ENCODE measurements at places on chromosomes 3 and 15. TPM values are rescaled to one million over a fixed set of nuclear protein-coding genes. Genes with fewer than 3 reads are reported as not detected.
A peak's percentile ranks its signal among the peaks of the same experiment; 100 is the strongest.

Gene GATA2
- not detected for total RNA-seq

Gene GALNT15
- not detected for total RNA-seq

- no peak for DNase-seq
Observed at GRCh38 chr3:161859865-161860450, 363.4 kb downstream of the OTOL1 start.

GRCh38 chr3:119343719-119344118, 49.5 kb downstream of the ARHGAP31 start:
- DNase-seq = no peak

GRCh38 chr3:141448606-141449220, 38.1 kb upstream of the RASA2 start:
- DNase-seq = no peak

DNA sequence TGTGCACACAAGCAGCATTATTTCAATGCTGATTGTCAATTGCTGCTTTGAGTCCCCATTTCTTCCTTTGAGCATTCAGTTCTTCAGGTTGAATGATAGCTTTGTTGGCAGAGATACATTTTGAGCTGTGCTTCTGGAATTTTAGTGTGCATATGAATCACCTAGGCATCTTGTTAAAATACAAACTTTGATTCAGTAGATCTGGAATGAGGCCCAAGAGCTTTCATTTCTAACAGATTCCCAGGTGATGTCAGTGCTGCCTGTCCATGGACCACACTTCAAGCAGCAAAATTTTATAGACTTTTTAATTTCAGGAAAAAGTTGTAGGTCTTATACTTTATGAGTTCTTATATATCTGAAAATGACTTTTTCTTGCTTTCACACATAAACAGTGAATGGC, 131.1 kb downstream of the ADAMTSL3 start:
- no peak for DNase-seq

GRCh38 chr15:66882251-66883020, 180.4 kb downstream of the SMAD6 start:
- DNase-seq = peak; percentile 2

DNA sequence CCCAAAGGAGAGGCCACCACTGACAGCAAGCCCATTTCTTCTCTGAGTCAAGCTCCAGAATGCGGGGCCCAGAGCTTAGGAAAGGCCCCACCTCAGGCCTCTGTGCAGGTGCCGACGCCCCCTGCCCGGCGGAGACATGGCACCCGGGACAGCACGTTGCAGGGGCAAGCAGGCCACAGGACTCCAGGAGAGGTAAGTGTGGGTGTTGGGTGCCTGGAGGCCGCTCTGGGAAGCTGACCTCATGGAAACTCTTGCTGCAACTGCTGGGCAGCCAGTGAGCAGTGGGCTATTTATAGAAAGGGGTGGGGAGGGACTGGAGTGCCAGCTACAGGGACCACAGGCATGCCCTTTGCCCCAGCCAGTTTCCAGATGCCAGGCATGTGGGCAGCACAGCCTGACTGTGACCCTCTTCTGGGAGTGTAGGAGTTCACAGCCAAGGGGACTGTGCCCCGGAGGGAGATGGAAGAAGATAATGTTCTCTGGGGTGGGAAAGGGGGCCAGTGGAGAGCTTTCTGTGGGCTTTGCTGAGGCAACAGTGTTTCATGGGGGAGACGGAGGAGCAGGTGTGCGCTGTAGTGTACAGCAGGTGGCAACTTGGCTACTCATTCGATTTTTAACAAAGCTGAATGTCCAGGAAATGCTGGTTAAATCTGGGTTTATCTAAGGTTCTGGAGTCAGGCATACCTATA, 23.7 kb downstream of the ALPK3 start:
- DNase-seq = no peak

- no peak for DNase-seq
Observed at GRCh38 chr3:122689587-122689986, 8.9 kb downstream of the PARP14 start.

- DNase-seq = no peak
Observed at GRCh38 chr3:4019501-4019900, 220.3 kb downstream of the LRRN1 start.

All from activated CD4-positive, alpha-beta T cell treated with anti-CD3 and anti-CD28 coated beads, Interleukin-2, amount 10 ng/mL, durations not matched to agents 7 days and 5 days (primary cell).